ENCODE measurements at places on chromosomes 1 and 21. TPM values are rescaled to one million over a fixed set of nuclear protein-coding genes. Genes with fewer than 3 reads are reported as not detected.

S100A7A gene
- not detected for total RNA-seq

KCNH1 gene
- total RNA-seq = 1.7 TPM

EVI5 gene
- total RNA-seq = 33.5 TPM

LMX1A gene
- total RNA-seq = 0.31 TPM

COL8A2 gene
- total RNA-seq = 1.5 TPM

Data from mucosa of descending colon (tissue), 3 donors.